ENCODE measurements at places on chromosomes 1 and 21. TPM values are rescaled to one million over a fixed set of nuclear protein-coding genes. Genes with fewer than 3 reads are reported as not detected.
A peak's percentile ranks its signal among the peaks of the same experiment; 100 is the strongest.

GRCh38 chr1:56191369-56191768, 388.0 kb downstream of the PLPP3 start:
- DNase-seq, result no peak
- no peak overlapping the region for H3K4me3 ChIP-seq
- H3K4me1 ChIP-seq, result no peaks in the 10 kb centered on the region
- no peaks in the 10 kb centered on the region for H3K36me3 ChIP-seq

- no peak for DNase-seq
- no peaks in the 10 kb centered on the region for H3K4me1 ChIP-seq
- H3K27me3 ChIP-seq, result no peaks in the 10 kb centered on the region
- H3K27ac ChIP-seq, result no peak overlapping the region
Measured at GRCh38 chr1:55816456-55817426, 601.6 kb upstream of the USP24 start.

- DNase-seq, result no peak
- no peak overlapping the region for H3K27ac ChIP-seq
- H3K4me1 ChIP-seq, result peaks cover 6% of the 10 kb centered on the region
- no peak overlapping the region for H3K4me3 ChIP-seq
- no peaks in the 10 kb centered on the region for H3K27me3 ChIP-seq
Measured at GRCh38 chr1:246293366-246294121, 213.5 kb downstream of the SMYD3 start.

GRCh38 chr1:184858288-184858687, 103.6 kb upstream of the EDEM3 start:
- no peaks in the 10 kb centered on the region for H3K36me3 ChIP-seq
- H3K27ac ChIP-seq, result no peak overlapping the region
- DNase-seq, result no peak
- no peaks in the 10 kb centered on the region for H3K4me1 ChIP-seq

- no peaks in the 10 kb centered on the region for H3K36me3 ChIP-seq
- no peaks in the 10 kb centered on the region for H3K4me1 ChIP-seq
- no peak overlapping the region for H3K27ac ChIP-seq
- DNase-seq, result no peak
- H3K27me3 ChIP-seq, result no peaks in the 10 kb centered on the region
- no peak overlapping the region for H3K4me3 ChIP-seq
Measured at GRCh38 chr1:29057700-29058099, 66.0 kb downstream of the TMEM200B start.

GRCh38 chr1:235617140-235617539, 32.4 kb downstream of the GNG4 start:
- no peaks in the 10 kb centered on the region for H3K27me3 ChIP-seq
- DNase-seq, result no peak
- no peak overlapping the region for H3K4me3 ChIP-seq

Gene OLIG2
- total RNA-seq, result not detected

Gene CLCA4
- not detected for total RNA-seq

DNA sequence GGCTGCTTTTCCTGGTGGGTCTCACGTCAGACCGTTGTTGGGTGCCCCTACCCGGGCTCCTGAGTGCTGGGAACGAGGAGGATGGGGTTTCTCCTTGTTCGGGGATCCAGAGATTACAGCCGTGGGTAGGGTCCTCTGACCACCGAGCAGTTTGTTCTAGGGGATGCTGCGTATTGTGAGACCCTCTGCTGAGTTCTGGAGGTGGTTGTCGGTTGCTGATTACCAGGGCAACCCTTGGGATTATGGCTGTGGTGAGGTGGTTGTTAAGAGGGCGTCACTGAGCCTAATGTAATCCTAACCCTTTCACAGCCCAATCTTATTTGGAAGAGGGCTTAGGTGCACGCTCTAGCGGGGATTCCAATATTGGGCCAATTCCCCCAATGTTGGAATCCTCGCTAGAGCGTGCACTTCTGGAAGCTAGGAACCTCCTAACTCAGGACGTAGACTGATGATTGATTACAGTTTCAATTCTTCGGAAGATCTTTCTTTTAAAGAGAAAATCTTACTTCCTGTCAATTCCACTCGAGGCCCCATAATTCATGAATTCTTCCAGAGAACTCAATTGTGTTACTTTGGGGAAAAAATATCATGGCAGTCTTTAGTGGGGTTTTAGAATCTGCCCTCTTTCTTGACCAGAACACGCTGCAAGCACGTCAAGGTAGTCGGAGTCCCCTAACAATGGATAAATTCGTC, 483 bp downstream of the TCEANC2 start:
- H3K27me3 ChIP-seq, result no peaks in the 10 kb centered on the region
- H3K27ac ChIP-seq, result peak overlapping the region; percentile 70
- peak overlapping the region; percentile 88 for H3K4me3 ChIP-seq
- no peak for DNase-seq
- H3K4me1 ChIP-seq, result peaks cover 18% of the 10 kb centered on the region

GRCh38 chr1:239833723-239834122, 258.0 kb upstream of the FMN2 start:
- H3K36me3 ChIP-seq, result no peaks in the 10 kb centered on the region
- no peak for DNase-seq
- H3K27ac ChIP-seq, result no peak overlapping the region
- no peaks in the 10 kb centered on the region for H3K27me3 ChIP-seq

- no peaks in the 10 kb centered on the region for H3K27me3 ChIP-seq
- H3K4me3 ChIP-seq, result no peak overlapping the region
- H3K36me3 ChIP-seq, result no peaks in the 10 kb centered on the region
- no peaks in the 10 kb centered on the region for H3K4me1 ChIP-seq
Measured at GRCh38 chr1:212401042-212401441, 13.6 kb downstream of the PACC1 start.

GRCh38 chr1:62382658-62382955, 54.2 kb upstream of the USP1 start:
- H3K27ac ChIP-seq, result no peak overlapping the region
- H3K4me3 ChIP-seq, result no peak overlapping the region
- H3K27me3 ChIP-seq, result no peaks in the 10 kb centered on the region
- H3K36me3 ChIP-seq, result no peaks in the 10 kb centered on the region
- DNase-seq, result no peak

GRCh38 chr1:173191011-173191705, 16.0 kb downstream of the TNFSF4 start:
- no peak overlapping the region for H3K4me3 ChIP-seq
- no peaks in the 10 kb centered on the region for H3K27me3 ChIP-seq
- H3K36me3 ChIP-seq, result no peaks in the 10 kb centered on the region
- DNase-seq, result no peak

DNA sequence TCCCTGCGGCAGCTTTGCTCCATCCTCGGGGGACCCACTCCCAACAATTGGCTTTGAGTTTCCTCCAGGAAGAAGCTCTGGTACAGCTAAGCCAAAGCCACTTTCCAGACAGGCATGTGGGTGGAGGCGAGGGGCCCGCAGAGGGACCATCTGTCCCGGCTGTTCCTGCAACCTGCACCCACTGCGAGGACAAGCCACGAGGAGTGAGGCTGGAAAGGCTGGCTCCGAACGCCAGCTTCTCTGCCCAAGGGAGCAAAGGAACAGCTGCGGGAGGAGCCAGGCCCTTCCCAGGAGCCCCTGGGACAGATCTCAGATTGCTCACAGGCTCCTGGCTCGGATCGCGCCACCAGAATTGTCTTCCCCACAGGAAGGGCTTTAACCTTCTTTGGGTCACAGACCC, 28.3 kb upstream of the PEF1 start:
- peaks cover 14% of the 10 kb centered on the region for H3K4me1 ChIP-seq
- no peaks in the 10 kb centered on the region for H3K36me3 ChIP-seq
- no peak overlapping the region for H3K4me3 ChIP-seq
- DNase-seq, result no peak

Gene SYCP1
- not detected for total RNA-seq

Gene NCMAP
- total RNA-seq, result 0.84 TPM

Measured in HCT116 (cell line).